Urothelium cell line (cell line): ENCODE measurements at places on chromosomes 6 and 20.

DNA sequence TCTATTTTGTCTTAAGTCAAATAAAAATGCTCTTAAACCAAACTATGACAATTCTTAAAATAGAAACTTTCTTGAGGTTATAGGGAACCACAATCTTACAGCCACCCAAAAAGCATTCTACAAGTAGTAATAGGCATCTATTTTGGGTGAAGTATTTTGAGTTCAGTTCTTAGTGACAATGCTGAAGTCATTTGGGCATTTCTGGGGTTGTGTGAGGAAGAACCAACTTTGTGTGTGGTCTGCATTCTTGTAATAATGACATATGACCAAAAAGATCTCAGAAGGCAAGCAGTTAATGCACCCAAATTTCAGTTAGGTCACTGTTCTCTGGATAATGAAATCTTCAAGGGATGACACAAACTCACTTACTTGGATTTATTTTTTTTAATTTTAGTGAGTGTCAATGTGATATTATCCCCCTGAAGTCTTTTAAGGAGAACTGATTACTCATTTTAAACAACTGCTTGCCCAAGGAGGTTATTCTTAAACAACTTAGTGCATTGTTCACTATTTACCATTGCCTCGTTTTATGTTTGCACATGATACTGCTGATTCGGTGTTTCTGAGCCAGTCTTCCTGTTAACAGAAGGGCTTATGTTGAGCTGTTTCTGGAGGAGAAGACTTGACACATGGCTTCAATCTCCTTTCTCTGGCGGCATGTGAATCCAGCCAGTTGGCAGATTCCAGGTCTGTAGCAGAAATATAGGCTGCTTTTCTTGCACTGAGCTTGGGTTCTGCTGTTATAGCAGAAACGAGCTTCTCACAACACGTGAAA is 618.9 kb downstream of the BCKDHB start:
- DNase-seq: no peak

DNA sequence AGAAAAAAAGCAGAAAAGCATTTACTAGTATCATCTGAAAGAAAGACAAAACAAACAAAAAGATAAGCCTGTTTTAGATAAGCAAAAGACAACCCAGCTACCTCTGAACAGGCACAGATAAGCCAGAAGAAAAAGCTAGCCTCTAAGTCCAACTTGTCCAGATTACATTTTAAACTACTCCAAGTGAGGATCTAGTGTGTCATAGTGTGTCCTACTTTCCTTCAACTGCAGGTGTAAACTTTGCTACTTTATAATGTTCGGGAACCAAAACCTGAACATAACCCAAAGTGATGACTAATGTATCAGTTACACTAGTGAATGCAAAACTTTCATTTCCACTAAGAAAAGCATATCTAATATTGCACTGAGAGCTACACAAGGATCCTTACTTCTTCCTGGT is 19.5 kb downstream of the ADNP start:
- DNase-seq: no peak

GRCh38 chr6:15089569-15090144 is 156.2 kb upstream of the JARID2 start:
- DNase-seq: no peak

GRCh38 chr6:158717341-158718330 is 67.8 kb downstream of the SYTL3 start:
- no peak for DNase-seq

- no peak for DNase-seq
Measured at GRCh38 chr6:137923866-137924653, 57.0 kb downstream of the TNFAIP3 start.

- DNase-seq: no peak
Measured at GRCh38 chr6:13165502-13166172, 162.7 kb downstream of the TBC1D7 start.

DNA sequence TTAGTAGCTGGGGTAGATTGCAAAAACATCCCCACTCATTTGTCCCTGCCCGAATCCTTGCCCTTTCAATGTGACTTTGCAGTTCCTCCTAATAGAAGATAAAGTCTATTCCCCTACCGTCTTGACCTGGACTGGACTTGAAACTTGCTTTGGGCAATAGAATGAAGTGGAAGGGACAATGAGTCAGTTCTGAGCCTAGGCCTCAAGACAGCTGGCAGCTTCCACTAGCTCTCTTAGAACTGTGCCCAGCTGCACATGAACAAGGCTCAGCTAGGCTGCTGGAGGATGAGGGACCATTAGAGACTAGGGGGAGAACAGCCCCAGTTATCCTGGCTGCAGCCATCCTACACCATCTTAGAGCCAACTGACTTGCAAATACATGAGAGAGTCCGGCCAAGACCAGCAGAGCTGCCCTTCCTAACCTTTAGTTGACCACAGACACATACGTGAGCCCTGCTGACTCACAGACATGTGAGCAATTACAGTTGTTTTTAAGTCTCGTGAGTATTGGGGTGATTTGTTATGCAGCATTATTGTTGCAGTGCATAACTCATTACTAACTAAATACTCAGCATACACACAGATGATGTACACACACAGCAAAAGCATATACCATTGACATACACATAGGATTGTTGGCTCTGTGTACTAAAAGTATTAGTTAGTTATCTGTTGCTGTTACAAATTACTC is 105.5 kb downstream of the DHX35 start:
- no peak for DNase-seq

- no peak for DNase-seq
Measured at GRCh38 chr6:21305893-21306332, 287.6 kb upstream of the SOX4 start.

DNA sequence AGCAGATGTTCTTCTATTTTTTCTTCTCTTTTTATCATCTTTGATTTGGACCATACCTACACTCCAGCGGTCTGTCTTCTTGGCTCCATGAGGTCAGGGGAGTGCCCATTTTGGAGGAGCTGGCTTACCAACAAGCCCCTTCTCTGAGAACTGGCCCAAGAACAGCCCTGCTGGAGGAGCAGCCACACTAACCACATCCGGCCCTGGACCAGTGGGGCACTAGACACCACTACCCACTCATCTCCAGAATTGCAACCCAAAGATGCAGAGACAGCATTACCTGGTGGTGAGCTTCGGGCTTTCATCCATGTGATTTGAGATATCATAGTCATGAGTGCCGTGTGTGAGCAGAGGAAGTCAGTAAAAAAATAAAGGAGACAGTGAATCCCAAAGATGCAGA is 599.4 kb upstream of the CDH4 start:
- no peak for DNase-seq

DNA sequence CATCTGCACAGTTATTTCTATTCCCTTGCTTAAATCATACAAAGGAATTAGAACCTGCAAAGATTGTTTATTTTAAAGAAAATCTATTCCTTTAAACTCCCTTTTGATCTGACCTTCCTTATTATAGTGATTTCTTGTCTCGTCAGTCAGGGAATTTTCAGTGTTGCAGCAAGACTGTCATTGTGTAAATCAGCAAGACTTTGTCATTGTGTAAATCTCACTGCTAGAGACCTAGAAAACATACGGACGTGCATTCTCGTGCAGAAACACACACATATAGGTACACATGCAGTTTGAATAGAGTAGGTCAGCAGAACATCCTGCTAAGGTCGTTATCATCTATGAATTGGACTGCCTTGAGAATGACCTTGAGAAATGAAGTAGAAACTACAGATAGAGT is 6.2 kb upstream of the SGK1 start:
- no peak for DNase-seq

GRCh38 chr20:18754030-18754652 is 59.4 kb upstream of the SCP2D1 start:
- DNase-seq: no peak

GRCh38 chr20:62603907-62604785 is 38.2 kb upstream of the SLCO4A1 start:
- no peak for DNase-seq
